ENCODE measurements at places on chromosomes 2 and 18.
A peak's percentile ranks its signal among the peaks of the same experiment; 100 is the strongest.

DNA sequence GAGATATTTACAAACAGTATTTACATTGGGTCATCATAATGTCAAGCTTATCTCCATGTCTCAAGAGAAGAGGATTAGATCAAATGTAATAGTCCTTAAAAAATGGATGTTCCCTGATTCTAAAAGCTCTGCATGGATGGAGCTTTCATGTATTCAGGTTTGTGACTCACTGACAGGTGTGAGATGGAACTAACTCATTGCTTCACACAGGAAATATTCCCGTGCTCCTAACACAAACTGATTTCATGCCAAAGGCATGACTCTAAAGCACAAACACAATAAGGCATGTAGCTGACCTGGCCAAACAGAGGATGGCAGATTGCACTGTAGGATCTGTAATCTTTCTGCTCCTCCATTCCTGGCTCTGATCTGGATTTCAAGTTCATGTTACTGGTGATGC lies 110.0 kb downstream of the ALK start:
- DNase-seq = no peak

DNA sequence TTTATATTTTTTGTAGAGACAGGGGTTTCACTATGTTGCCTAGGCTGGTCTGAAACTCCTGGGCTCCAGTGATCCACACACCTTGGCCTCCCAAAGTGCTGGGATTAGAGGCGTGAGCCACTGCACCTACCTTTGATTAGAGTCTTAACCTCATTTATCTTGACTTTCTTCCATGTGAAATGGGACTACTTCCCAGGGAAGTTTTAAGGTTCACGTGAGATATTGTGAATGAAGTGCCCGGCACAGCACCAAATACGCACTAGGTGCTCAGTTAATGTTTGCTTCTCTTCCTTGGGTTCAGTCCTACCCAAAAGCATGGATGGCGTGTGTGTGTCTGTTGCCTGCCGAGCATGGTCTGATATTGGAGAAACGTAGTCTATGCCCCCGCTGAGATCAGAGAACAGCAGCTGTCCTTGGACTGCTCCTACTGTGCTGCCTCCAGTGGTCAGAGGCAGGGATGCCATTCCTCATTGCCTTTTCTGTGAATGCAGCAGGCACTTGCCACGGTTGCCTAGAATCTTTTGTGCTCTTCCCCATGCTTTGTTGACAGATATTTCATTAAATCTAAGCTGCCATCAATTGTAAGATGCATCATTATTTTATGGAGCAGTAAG lies 12.3 kb upstream of the TFCP2L1 start:
- DNase-seq = peak; percentile 39

GRCh38 chr2:85470850-85471800 lies 52.6 kb downstream of the SH2D6 start:
- DNase-seq = no peak

- no peak for DNase-seq
These were observed 8.3 kb downstream of the DDX1 start for GRCh38 chr2:15599994-15600393.

DNA sequence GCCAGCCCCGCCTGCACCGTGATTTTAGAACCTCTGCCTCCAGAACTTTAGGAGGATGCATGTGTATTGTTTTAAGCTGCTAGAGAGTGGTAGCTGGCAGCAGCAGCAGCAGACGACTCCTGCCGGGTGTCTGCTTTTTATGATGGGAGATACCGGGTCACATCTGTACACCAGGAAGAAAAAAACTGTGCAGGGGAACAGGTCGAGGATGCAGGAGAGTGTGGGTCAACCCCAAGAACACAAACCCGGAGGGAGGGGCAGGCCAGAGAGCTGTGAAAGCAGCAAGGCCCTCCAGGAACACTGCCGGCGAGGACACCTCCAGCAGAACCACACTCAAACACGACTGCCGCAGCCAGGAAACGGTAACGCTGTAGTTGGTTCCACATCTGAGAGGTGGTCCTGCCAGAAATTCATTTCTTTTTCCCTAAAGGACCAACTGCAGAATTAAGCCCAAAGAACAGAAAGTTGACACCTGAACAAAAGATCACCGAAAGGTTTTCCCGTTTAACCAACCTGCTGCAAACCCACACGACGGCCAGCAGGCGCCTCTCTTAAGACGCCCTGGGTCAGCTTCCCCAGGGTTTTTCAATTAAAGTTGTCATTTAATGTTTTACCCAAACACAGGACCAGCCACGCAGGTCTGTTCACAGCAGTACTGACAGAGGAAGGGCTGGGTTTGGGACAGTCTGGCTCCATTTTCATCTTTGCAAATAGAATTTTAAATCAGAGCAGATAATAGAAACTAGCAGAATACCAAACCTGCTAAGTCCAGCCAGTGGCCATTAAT lies 60.5 kb downstream of the NDUFA10 start:
- DNase-seq = no peak

DNA sequence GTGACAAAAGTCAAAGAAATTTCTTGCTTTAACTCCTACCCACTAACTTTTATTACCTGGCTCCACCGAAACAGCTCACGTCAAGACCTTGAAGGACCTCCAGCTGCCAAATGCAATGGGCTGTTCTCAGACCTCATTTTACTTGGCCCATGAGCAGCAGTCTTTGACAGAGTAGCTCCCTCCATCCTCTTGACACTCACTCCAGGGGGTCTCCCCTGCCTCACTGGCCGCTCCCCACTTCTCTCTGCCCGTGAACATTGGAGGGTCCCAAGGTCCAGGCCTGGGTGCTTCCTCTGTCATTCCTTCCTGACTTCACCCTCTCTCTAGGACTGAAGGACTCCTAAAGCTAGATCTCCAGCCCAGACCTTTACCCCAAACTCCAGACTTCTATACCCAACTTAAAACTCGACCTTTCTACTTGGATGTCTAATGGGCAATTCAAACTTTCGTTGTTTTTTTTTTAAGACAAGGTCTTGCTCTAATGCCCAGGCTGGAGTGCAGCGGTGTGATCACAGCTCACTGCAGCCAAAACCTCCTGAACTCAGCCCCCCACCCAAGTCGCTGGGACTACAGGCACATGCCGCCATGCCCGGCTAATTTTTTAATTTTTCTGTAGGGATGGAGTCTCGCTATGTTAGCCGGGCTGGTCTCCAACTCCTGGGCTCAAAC lies 92.9 kb upstream of the ST3GAL5 start:
- no peak for DNase-seq

DNA sequence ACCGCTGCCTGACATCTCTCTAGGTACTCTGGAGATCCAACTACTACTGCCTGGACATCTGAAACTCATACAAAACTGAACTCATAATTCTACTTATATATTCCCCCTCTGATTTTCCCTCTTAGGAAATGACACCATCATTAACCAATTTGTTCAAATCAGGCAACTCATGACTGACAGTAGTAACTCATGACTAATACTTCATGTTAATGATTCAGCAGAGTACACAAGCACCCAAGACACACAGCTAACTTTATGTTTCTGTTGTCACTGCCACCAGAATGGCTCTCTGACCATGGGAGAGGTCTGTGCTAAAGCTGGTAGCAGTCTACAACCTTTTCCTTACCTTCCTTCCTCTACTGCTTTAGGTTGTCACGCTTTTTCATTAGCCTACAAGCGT lies 91.1 kb downstream of the ITSN2 start:
- no peak for DNase-seq

GRCh38 chr2:116917196-116917595 lies 897.3 kb upstream of the DDX18 start:
- no peak for DNase-seq

- DNase-seq = no peak
These were observed 373.8 kb upstream of the SYT4 start for GRCh38 chr18:43651057-43651456.
